Putamen (tissue), 1 donor: ENCODE measurements at places on chromosomes 4 and X.

DNA sequence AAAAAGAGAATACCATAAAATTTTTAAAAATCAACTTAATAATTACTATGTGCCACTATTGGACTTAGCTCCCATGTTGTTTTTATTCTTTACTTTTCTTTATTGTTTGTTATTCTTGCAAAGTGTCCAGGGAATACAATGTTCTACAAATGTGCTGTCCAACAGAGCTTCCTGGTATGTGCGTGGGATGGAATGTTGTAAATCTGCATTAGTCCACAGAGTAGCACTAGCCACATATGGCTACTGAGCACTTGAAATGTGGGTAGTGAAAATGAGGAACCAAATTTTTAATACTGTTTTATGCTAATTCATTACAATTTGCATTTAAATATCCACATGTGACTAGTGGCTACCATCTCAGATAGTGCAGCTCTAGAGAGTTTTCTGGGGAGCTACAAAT lies 14.3 kb upstream of the CORIN start:
- DNase-seq: no peak

DNA sequence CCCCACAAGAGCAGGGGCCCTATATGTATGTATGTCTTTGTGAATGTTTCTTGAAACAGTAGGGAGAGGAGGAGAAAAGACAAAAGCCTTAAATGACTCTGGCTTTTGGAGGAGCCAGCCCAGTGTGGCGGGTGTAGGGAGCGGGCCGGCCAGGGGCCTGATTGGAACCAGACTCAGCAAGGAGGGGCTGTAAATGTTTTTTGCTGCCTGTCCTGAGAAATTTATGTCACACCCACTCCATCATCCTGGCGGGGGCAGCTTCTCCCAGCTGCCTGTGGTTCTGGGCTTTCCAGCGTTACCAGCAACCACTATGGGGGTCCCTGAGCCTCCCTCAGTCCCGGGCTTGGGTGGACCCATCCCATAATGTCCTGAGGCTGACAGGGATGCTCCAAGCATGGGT lies 130.8 kb downstream of the PJA1 start:
- no peak for DNase-seq

GRCh38 chr4:110621328-110621812 lies 1.5 kb downstream of the PITX2 start:
- no peak for DNase-seq

DNA sequence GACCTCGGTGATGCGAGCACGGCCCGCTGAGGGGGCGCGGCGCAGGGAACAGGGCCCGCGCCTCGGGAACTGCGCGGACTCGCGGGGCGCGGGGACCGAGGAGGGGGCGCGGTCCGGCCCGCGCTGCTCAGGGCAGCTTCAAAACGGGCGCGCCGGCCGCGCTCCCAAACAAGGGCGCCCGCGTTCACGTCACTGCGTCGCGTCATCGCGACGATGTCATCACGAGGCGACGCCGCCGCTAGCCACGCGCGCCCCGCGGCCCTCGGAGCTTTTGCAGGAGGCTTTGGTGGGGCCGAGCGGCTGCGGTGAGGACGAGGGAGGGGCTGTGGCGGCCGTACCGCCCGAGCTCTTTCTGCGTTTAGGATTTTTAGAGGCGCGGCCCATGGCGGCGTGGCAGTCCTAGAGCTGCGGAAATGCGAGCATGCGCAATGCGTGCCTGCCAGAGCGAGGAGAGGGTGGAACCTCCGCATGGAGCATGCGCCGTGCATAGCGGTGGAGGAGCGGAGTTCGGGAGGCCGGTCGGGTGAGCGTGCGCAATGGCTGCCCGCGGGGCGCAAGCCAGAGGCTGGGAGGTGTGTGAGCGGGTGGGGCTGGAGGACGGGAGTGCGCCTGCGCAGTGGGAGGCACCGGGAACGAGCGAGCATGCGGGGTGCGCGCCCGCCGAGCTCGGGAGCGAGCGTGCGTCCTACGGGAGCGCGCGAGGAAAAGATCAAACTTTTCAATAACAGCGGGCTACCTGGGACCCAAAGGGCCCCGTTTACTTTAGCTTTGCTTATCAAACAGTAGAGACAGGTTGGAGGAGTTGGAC lies at the start of gene PPP2R3B:
TSS of gene PPP2R3B (minus strand) at position 140 of the 808 bp plus-strand sequence. CDS start 216 bp downstream, outside the sequence.
- DNase-seq: peak; percentile 98

DNA sequence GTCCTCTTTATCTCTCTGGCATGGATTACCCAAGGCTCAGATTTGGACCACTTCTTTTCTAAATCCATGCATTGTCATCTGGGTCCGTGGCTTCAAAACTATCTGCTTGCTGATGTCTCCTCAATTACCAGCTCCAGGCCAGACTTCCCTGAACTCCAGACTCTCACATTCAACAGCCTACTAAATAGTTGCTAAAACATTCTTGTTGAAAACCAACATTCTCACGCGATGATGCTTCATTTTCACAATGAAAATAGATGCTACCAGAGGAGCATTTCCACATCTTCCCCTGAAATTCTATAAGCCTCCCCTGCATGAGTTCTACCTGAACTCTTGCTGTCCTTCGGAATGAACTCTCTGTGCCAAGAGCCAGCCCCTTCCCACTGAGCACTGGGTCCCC lies 5.2 kb upstream of the TLR6 start:
- no peak for DNase-seq

GRCh38 chr4:59387759-59388758 lies 1812.1 kb upstream of the ADGRL3 start:
- no peak for DNase-seq

- no peak for DNase-seq
Observed at GRCh38 chr4:7649741-7650531, 215.2 kb upstream of the PSAPL1 start.

DNA sequence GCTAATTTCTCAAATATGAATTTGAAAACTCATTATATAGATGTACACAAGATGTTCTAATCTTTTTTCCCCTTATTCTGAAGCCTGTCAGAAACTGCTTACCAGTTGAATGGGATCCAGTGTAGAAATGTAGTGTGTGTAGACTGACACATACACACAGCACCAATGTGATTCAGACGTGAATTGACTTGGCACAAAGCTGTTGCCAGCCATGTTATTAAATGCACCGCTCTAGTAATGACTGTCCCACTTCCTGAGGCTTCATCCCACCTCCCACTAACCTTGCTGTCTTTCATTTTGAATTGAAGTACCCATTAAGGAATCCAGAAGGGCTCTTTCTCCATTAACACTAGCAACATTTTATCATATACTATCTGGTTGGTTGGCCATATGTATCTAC lies 146.6 kb downstream of the PPA2 start:
- DNase-seq: no peak

DNA sequence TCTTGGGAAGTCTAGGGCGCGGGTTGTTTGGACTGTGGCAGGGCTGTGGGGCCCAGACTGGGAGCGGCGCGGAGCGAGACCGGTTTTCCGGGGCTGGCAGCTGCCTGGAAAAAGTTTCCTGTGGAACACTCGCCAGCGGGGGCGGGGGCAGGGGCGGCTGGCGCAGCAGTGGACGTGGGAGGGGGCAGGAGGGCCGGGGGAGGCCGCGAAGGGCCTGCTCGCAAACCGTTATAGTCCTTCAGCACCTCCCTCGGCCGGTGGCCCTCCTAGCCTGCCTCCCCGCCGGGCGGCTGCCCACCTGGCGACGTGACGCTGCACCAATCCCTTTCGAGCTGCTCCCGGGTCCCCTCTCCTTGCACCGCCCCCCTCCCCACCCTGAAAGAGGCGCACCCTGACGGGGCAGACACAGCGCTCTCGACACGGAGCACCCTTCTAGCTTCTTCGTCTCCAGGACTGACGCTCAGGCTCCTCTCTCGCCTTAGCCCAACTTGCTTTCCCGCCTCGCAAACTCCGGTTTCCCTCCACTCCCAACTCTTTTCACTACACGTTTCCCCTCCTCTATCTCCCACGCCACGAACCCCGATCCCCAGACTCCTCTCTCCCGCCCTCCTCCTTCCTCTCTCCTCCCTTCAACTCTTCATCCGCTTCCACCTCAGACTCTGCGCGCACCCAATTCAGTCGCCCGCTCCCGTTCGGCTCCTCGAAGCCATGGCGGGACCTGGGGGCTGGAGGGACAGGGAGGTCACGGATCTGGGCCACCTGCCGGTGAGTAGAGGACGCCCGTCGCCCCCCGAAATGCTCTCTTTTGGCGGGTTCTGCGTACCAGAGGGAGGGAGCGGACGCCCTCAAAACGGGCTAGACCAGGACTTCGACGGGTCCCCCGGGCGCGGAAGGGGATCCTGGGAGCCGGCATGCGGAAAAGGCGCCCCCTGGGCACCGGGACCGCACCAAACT lies at the start of gene NRK:
TSS of gene NRK (plus strand) at position 402 of the 954 bp plus-strand sequence. CDS start at position 709, 307 bp downstream.
- no peak for DNase-seq

GRCh38 chr4:53592122-53592521 lies 836 bp upstream of the LNX1 start:
- no peak for DNase-seq

- no peak for DNase-seq
Observed at GRCh38 chr4:11424000-11424399, 4.7 kb downstream of the HS3ST1 start.

DNA sequence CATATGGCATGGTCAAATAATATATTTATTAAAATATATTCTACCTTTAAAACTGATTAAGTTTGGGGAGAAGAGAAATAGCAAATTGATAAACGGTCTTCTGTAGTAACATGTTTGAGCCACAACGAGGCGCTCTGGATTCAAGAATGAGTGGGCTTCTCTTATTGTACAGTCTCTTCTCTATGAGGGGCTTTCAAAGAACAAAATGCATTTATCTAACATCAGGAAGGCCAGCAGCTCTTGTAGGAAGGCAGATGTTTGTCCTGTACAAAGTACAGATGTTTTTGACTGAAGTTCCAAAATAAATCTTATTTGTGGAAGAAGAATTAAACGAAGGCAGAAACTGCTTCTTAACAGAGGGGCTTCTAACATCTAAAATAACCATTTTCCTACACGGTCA lies 153.6 kb downstream of the RASL11B start:
- DNase-seq: peak; percentile 20

DNA sequence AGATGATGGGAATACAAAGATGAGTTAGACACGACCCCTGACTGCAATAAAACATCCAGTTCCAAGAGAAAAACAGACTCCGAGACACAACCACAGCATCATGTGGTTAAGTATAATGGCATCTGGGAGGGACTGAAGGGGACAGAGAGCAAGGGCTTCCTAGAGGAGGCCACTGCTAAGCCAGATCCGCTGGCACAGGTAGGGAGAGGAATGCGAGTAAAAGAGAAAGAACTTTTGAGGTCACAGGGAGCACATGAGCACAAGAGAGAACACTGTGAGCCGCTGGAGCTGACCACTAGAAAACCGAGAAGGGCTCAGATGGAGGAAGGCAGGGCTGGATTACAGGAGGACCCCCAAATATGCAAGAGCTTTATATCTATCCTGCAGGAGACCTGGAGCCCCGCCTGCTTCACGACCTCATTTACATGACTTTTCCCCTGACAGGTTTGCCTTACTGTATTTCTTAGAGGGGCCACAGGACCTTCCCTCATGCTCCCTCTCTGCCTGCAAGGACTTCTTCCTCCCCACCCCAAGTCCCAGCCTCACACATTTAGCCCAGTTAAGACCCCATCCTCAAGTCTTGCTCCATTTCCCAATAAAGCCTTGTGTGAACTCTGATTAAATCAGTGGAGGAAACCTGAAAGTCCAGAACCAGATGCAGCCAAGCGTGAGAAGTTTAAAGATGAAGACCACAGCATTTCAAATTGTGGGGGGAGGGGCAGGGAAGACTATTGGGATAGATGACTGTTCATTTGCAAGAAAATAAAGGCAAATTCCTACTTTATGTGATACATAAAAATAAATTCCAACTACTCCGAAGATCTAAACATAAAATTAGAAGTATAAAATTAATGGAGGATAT lies 29.6 kb downstream of the MFAP3L start:
- DNase-seq: no peak

DNA sequence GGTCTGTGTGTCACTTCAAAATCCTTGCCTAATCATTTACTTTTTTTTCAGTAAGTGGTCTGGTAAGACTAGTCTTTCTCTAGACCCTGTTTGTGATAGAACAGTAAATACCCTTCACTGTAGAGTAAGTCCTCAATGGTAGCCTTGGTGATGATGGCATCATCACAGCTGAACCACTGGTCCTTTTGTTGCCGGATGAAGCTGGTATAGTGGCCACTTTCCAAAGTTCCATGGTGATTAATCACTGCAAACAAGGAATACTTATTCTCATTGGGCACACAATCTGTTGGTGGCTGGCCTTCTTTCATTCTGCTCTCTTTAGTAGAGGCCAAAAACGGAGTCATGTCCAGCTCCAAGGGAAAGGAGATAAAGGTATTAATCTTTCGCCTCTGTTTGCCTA lies 2.9 kb downstream of the USP51 start:
- DNase-seq: peak; percentile 89

DNA sequence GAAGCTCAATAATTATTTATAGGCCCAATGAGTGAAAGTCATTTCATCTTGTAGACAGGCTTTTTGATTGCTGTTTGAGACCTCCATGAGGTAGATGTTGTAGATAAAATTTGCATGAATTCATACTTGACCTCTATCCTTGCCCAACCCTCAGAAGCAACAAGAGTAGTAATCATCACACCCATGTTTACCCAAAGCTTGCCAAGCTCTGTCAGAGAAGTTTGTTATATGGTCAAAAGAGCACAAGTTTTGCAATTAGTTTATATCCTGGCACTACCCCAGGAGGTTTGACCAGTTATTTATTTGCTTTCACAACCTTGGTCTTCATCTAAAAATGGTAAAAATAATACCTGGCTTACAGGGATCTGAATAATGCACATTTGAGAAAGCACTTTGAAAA lies 20.7 kb downstream of the ADH7 start:
- DNase-seq: no peak

DNA sequence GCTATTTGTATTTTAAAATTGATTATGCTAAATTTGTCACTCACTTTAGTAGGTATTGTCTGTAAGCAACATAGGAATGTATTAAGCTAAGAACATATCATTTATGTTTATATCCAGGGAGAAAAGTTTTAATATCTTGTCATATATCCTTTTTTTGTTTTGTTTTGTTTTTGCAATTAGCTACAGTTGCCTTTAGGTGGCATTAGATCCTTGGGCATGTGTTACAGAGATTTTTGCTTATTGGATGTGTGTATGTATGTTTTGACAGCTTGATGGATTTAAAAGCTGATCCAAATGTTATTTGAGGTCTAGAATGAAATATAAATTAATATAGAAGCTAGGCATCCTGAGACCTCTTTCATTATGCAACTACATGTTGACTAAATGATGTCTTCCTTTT lies 36.1 kb upstream of the OTUD4 start:
- DNase-seq: no peak

DNA sequence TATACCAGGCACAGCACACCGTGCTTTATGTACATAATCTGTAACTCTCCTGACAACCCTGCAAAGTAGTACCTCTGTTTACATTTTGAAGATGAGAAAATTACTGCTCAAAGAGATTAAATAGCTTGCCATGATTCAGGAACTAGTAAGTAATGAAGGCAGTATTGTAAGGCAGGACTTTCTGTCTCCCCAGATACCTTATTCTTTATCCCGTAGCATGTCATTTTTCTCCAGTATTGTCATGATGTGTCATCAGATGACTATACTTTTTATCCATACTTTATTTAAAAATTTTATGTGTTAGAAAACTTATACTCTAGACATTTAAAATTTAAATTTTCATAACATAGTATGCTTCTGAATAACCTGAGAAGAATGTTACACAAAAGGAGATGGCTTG lies 188.3 kb upstream of the NUDT6 start:
- DNase-seq: no peak

- DNase-seq: no peak
Observed at GRCh38 chr4:105265689-105266088, 119.0 kb downstream of the TET2 start.
